NT2/D1 (cell line): ENCODE measurements at places on chromosomes 2 and 18.

- DNase-seq, result no peak
Observed at GRCh38 chr2:129744649-129745048, 234.8 kb upstream of the RAB6C start.

GRCh38 chr2:241822264-241822623, 13.3 kb downstream of the NEU4 start:
- no peak for DNase-seq

- DNase-seq, result no peak
Observed at GRCh38 chr2:20565623-20566236, 85.2 kb downstream of the HS1BP3 start.

DNA sequence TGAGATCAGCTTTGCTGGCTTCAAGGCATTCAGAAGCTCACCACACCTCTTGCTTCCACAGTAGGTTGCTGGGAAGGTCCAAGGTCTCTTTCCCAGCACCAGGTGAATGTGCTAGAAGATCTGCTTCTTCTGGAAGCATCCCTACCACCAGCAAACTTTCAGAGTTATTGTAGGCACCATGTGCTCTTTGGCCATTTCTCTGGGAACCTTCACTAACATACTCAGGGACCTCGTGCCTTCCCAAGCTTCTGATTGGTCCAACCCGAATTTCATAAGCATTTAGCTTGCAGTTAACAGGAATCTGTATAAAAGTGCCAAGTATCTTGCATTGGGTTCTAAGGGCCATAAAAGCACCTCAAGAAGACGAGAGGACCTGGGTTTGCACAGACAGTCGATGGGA, 86.5 kb upstream of the ARL4C start:
- DNase-seq, result no peak

GRCh38 chr2:121617042-121617599, 32.1 kb downstream of the CLASP1 start:
- DNase-seq, result no peak
